Kidney capillary endothelial cell (primary cell): ENCODE measurements at places on chromosomes 5 and 9.

DNA sequence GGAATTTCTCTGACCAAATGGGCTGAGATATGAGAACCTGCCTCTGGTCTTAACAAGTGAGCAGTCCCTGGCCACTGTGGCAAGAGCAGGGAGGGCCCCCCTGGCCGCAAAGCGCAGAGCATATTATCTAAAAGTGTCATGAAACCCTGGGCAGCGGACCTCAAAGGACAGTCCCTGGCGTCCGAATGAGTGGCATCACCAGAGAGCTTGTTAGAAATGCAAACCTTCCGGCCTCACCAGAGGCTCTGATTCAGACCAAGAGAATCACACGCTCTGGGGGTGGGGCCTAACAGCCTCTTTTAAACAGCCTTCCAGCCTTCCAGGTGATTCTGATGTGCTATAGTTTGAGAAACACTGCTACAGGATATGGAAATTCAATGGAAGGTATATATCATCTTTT is 10.9 kb downstream of the PTPN3 start:
- DNase-seq: no peak

GRCh38 chr5:107474716-107475489 is 195.8 kb downstream of the EFNA5 start:
- DNase-seq: peak; percentile 87

- DNase-seq: no peak
Observed at GRCh38 chr5:50553560-50553984, 112.5 kb upstream of the EMB start.

GRCh38 chr5:67305913-67306710 is 109.5 kb upstream of the CD180 start:
- DNase-seq: peak; percentile 57

GRCh38 chr5:14082973-14083372 is 60.2 kb upstream of the TRIO start:
- no peak for DNase-seq

DNA sequence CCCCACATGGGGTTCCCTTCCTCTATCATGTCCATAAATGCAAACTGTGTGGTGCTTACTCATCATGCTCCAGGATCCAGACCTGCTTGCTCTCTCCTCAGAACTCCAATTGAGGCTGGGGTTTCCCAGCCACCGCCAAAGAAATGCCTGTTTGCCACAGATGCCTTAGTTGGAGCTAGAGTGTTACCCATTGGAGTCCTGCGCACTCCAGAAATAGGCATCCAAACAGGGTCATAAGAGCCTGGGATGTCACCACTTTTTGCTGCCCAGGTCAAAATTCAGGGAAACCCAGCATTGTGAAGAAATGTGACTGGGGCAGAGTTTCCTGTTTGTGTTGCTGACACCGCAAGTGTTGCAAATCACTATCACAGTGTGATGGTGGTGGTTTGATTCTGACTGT is 60.7 kb upstream of the SPDL1 start:
- DNase-seq: no peak

DNA sequence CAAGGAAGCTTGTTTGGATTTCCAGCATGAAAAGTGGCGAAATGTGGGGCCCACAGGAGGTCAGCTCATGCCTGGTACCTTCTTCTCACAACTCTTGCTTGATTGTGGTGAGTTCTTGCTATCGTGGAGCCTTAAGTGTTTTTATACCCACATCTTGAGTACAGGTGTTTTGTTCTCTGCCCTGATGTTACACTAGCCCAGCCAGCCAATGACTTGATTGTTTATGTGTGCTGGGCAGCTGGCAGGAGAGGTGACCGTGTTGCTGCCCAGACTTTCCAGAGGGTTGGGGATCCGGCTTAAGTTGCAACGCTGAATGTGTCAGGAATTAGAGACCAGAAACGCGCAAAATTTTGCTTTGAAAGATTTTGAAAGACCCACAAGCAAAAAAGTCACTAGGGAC is 24.0 kb upstream of the TPPP start:
- no peak for DNase-seq

DNA sequence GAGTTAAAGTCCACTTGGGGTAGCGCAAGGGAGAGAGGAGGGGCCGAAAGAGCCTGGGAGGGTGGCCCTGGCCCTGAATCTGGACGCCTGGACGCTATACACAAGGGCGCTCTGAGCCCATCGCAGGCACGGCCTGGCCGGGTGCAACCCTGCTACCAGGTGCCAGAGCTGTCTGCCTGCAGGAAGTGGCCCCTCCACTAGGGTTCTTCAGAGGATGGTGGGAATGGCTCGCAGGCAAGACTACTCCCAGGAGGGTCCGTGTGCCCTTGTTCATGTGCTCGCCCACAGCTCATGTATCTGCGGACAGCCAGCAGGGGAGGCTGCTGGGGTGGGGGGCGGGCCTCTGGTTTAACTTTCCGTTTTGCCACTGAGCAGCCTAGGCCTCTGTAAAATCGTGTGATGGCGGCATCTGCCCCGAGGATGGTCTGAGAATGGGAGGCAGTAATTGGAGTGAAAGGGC is 1.4 kb upstream of the NKD2 start:
- no peak for DNase-seq

DNA sequence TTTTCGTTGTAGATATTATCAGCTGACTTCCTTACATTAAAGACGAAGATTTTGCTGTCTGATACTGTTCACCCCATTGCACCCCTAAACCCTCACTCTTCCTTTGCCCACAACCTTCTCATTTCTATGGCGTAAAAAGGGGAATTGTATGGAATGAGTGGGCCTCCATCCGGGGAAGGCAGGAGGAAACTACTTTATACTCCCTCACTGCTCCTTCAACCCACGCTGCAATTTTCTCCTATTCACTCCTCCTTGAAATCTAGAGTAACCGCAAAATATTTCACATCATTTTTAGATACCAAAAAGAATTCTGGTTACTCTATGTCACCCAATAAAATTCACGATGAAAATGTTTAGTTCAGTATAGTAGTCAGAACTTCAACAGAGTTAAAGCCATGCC is 330.8 kb downstream of the DIRAS2 start:
- DNase-seq: no peak

- no peak for DNase-seq
Observed at GRCh38 chr9:1619915-1620710, 395.0 kb upstream of the SMARCA2 start.

DNA sequence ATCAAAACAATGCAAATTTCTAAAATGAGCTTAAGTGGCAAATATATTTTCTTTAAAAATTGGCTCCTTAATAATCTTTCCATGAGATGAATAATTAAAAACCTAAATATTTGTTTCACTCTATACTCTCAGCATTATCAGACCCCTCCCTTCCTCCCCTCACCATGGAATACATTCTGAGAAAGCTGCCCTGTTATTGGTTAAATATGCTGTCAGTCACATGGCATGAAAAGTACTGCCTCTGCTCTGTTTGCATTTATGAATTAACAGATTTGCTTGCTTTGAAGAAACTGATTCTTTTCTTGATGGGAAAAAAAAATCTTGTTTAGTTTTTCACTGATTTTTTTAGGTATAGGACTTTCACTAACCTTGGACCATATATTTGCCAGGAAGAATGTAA is 17.0 kb upstream of the RPS23 start:
- DNase-seq: no peak

DNA sequence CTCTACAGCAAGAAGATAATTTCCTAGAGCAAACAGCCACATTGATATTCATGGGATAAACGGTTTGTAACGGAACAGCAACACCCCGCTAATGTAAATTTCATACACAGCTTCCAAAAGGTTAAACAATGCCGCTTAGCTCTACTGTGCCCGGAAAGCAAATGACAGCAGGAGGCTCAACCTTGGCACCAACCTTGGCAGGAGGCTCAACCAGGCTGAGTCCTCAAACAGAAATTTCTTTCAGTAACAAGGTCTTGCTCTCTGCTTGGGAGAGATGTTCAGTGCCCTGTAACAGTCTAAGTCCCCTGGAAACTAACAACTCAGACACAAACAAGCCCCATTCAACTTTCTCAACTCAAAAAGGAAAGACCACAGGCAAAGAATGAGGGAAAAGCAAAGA is 11.1 kb upstream of the PPP1R2B start:
- no peak for DNase-seq

DNA sequence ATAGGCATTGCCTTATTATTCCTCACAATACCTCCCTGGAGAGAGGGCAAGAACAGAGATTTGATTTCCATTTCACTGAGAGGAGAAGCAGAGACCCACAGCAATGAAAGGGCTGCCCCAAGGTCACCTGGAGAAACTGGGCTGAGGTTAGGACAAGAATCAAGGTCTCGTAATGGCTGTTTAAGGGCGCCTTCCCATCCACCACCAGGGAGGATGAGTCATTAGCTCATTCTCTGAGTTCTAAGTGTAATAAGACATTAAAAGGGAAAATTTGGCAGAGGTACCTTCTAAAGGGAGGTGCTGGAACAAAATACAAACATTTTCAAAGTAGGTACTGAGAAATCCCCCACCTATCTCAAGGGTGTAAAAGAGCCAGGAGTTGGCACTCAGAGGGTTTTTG is 52.6 kb upstream of the TCERG1 start:
- DNase-seq: no peak

DNA sequence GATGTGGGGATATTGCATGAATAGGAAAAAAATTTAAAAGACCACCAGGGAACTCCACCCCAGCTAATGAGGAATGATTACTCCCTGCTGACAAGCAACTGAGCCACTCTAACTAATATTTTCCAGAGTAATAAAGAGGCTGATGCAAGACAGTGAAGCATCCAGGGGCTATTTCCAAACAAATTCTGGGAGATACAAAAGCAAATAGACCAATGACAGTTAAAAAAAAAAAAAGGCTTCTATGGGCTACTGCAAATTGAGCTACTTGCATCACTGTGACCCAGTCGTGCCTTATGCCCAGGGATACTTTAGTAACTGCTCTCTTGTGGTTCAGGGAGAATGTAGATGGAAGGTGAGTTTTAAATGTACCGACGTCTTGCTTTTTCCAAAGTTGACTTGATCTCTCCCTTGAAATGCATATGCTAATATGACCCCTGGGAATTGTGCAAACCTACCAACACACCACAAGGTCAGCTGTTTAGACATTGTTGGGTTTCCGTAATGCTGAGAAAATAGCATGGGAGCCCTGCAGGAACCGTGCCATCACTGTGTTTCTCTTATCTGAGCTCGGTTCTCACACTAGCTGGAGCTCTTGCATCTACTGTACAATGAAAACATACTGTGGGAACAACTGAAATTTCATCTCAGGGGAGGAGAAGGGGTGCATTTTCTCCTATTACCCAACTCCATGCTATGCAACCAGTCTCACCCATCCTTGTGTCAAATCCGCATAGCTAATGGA is 250.6 kb upstream of the MAP3K1 start:
- no peak for DNase-seq

DNA sequence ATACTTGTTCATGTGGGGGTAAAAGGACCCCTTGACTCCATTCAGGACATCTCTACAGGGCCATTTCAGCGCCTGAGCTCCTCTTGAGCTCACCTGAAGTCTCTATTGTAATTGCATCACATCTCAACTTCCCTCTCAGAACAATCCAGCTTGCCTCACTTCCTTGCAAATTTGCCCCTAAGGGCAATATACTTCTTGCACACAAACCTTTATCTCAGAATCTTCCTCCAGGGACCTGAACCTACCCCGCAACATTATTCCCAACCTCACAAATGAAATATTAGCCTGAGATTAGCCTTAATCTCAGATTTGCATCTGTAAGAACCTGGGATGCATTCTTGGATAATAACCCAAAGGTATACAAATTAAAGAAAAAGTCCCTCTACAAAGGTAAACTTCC is 159.2 kb downstream of the DRD1 start:
- no peak for DNase-seq

DNA sequence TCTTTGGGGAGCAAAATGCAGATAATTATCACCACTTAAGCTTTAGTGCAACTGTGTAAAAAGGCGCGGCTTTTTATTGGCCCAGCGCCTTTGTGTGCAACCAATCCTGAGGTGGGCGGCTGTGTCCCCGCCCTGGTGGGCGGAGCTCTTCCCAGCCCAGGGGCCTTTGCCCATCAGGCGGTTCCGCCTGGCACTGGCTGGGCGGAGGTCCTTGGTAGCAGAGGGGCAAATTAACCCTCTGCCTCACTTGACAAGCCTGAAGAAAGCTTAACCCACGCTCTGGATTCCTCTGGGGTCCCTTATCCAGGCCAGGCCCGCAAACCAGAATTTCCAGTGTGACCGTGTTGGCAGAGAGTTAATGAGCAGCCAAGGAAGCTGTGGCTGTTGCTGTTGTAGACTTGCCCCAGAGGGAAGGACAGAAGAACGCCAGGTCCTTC is 12.8 kb upstream of the NIPAL4 start:
- DNase-seq: no peak

- DNase-seq: no peak
Observed at GRCh38 chr5:10518347-10518746, 45.5 kb upstream of the ANKRD33B start.

DNA sequence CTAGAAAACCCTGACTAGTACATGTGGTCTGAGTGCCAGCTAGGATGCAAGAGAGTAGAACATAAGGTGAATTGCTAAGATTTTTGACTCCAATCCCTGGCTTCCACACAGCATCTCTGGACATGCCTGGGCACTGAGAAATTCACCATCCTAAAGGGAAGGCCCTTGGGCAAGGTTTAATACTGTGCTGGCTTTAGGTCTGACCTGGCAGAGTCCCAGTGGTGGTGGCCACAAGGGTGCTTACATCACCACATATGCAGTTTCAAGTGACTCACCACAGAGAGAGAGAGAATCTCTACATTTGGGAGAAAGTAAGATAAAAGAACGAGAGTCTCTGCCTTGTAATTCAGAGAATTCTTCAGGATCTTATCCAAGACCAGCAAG is 661.6 kb upstream of the C9orf72 start:
- DNase-seq: no peak

DNA sequence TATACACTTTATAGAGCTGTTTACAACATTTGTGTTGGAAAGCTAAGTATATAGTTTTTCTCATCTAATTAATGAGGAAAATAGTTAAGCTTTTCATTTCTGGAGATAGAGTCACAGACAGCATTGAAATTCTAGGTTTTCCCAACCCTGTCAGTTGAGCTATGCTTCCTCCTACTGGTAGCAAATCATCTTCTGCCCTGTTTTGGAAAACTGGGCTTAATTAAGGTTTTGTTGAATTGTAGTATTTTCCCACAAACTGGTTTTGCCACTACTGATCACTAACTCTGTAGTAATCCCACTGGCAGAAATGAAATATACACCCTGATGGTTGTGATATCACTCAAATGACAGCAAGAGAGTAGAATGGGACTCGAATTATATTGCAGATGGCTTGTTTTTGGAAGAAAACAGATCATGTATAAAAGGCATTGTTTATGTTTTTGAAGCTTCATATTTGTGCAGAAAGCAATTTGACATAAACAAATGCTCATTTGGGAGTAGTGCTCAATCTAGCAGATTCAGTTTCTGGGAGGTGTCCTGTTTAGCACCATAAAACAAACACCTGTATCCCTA is 46.6 kb downstream of the CD180 start:
- no peak for DNase-seq

- DNase-seq: no peak
Observed at GRCh38 chr9:37624073-37624472, 26.7 kb upstream of the FRMPD1 start.

GRCh38 chr5:32249668-32250067 is 63.1 kb downstream of the MTMR12 start:
- no peak for DNase-seq

GRCh38 chr5:158777647-158778350 is 321.9 kb downstream of the EBF1 start:
- no peak for DNase-seq
